ENCODE measurements at places on chromosomes 2 and 18.

DNA sequence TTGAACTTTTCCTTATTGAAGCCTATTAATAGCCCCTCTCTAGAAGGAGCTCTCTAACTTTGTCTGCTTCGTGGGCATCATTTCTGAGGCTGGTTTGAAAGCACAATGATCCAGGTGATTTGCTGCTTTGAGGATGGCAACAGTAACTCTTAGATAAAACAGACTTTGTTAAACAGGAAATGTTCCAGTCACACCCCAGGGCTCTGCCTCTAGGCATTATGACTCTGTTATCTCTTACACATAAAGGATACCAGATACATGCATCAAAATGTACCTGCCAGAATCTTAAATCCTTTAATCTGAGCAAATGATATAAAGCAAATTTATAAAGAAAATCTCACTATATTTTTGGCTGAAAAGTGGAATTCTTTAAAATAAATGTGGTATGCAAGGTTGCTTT lies 52.3 kb downstream of the GAD1 start:
- no peak for DNase-seq

GRCh38 chr2:129467941-129468340 lies 511.5 kb upstream of the RAB6C start:
- no peak for DNase-seq

GRCh38 chr2:71669058-71669456 lies 215.7 kb downstream of the DYSF start:
- no peak for DNase-seq

GRCh38 chr18:64240316-64240715 lies 91.4 kb upstream of the LINC00305 start:
- DNase-seq = no peak

DNA sequence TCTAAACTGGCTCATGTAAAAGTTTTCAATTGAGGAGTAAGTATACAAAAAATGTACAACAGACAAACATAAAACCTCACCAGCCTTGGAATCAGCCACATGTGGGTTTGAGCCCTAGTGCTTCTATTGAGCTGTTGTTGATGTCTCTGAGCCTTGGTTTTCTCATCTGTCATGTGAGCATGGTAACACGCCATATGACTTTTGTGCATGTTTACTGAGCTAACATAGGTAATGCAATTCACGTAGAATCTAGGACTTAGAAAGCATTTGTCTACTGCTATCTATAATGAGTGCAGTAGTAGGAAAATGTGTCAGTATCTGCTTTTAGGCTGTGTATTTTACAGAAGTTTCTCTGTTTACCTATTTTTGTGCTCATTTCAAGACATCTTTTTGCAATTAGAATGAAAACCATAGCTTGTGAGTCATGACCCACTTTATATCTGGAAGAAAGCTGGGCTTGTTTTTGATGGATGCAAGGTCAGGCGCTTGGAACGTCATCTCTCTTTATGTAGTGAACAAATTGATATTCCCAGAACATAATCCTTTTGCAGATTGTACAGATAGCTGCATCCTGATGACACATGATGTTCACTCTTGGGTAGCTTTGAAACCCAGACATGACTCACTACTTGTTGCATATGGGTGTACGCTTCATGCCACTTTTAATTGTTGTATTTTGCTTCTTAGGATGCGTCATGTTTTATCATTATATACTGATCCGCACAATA lies 94.3 kb downstream of the RNF144A start:
- no peak for DNase-seq

- no peak for DNase-seq
Observed at GRCh38 chr2:27707462-27708256, 44.0 kb downstream of the SLC4A1AP start.

DNA sequence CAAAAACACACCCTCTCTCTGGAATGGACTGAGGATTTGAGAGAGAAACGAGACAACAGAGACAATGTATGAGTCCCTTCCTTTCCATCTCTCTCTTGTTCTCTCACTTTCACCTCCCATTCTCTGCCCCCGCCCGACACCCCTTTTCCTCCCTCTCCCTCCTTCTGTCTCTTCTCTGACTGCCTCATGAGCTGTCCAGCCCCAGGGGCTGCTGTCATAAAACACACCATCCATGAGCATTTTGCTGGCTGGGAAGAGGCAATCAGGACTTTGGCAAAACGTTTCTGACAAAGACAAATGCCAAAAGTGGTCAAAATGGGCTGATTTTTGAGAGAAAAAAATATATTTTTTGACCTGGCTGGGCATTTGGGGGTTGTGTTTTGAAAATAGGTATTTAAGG lies 377.2 kb downstream of the EN1 start:
- DNase-seq = no peak

GRCh38 chr2:161139098-161139987 lies 20.9 kb upstream of the TANK start:
- no peak for DNase-seq

DNA sequence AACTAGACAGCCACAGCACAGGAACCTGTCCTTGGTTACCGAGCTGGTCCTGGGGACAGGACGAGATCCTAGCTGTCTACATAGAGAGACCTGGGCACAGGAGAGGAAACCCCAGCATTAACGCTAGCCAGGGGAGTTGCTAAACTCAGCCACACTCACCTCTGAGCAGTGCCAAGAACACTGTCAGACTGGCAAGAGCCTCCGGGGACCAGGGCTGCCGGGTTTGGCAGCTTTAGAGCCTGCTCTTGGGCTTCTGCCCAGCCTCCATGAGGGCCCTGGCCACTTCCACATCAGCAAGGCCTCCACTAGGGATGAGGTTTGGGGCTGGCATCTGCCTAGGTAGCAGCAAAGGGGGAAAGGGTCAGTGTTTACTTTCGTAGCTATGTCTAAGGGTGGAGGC lies 6.7 kb downstream of the TMBIM1 start:
- peak; percentile 48 for DNase-seq

DNA sequence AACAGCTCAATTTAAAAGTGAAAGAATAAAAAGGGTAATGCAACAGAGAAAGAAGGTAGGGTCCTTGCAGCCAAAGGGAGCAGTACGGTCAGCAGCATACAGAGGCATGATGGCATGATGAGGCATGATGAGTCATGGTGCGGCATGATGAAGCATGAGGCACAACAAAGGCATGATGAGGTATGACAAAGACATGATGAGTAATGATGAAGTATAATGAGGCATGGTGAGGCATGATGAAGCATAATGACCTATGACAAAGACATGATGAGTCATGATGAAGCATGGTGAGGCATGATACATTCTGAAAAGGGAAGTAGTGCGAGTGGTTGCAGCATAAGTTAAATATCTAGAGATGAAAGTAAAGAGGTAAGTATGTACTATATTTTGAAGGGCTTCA lies 673.2 kb downstream of the TMEM182 start:
- no peak for DNase-seq

DNA sequence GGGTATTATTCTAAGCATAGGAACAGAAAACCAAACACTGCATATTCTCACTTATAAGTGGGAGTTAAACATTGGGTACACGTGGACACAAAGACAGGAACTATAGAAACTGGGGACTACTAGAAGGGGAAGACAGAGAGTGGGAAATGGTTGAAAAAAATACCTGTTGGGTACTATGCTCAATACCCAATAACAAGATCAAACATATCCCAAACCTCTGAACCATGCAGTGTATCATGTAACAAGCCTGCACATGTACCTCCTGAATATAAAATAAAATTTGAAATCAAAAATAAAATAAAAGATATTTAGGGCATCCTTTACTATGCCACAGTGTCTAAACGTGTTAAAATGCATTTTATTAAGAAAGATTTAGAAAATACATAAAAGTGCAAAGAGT lies 221.0 kb upstream of the TFPI start:
- DNase-seq = no peak

GRCh38 chr2:79210274-79210917 lies 50.8 kb upstream of the REG3A start:
- DNase-seq = no peak

DNA sequence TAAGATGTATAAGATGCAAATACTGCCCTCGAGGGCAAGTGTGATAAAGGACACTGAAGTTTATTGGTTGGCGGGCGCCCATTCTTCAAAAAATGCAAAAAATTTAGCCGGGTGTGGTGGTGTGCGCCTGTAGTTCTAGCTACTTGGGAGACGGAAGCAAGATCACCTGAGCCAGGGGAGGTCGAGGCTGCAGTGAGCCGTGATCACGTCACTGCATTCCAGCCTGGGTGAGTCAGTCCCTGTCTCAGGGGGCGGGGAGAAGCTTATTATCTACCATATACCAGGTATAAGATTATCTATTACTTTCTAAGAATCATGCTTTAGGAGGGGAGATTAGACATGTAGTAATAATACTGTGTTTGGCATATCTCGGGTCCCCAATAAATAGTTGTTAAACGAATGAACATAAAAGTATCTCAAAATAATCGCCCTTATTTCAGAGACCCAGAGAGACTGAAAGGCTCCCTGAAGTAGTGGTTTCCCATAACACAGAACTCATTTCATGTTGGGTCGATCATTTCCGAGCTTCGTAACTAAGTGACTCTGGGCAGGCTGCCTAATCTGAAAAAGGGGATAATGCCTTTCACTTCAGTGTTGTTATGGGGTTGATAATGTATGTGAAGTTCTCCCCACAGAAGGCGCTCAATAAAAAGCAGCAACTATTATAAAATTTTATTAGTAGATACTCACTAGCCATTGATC lies 1.2 kb upstream of the SELENOI start:
- no peak for DNase-seq

DNA sequence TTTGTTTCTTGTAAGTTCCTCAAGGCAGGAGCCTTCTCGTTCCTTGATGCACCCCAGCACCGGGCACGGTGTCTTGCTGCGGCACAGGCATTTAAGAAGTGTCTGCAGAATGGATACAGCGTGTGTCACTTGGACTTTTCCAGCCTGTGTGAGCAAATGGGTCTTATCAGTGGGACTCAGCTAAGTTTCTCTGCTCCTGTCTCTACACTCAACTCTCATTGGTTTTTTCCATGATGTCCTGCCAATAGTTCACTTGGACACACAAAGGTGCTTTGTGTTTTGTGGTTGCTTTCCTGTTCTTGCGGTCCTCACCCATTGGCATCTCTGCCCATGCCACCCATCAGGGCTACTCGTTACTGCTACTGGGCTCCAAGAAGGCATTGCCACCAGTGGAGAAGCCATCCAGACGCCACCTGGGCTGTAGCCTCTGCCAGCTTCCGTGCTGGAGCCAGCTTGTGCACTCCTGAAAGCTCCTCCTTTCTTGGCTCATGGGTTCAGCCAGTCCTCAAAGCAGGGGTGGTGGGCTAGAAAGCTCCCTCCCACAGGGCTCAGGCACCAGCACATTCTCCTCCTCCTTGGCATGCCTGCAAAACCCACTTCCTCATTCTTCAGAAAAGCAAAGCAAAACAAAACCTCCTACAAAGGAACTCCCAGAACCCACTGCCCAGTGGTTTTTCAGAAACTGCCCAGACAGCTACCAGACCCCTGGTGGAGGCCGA lies 41.4 kb downstream of the IL1R2 start:
- DNase-seq = no peak

DNA sequence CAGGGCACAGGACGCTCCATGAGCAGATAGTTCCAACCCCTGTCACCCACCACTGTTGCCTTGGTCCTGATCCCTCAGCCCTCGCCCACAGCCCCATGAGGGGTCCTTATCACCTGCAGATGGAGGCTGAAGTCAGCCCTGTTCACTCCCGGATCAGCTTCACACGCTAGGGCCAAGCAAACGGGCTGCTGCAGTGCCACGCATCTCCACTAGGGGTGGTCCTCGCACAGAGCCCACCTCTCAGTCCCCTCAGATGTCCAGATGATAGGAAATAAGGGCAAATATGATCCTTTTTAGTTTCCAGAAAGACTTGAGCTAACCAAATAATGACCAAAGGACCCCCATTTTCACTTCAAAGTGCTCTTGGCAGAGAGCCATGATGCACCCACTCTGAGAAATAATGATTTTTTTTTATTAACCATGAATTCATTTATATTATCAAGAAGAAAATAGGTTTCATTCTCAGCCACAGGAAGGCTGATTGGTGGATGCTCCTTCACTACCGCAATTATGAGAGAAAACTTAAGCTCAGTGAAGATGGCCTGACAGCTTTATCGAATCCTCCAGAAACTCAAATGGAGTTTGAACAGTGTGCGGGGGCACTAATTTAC lies 71.9 kb upstream of the KLHL29 start:
- no peak for DNase-seq

DNA sequence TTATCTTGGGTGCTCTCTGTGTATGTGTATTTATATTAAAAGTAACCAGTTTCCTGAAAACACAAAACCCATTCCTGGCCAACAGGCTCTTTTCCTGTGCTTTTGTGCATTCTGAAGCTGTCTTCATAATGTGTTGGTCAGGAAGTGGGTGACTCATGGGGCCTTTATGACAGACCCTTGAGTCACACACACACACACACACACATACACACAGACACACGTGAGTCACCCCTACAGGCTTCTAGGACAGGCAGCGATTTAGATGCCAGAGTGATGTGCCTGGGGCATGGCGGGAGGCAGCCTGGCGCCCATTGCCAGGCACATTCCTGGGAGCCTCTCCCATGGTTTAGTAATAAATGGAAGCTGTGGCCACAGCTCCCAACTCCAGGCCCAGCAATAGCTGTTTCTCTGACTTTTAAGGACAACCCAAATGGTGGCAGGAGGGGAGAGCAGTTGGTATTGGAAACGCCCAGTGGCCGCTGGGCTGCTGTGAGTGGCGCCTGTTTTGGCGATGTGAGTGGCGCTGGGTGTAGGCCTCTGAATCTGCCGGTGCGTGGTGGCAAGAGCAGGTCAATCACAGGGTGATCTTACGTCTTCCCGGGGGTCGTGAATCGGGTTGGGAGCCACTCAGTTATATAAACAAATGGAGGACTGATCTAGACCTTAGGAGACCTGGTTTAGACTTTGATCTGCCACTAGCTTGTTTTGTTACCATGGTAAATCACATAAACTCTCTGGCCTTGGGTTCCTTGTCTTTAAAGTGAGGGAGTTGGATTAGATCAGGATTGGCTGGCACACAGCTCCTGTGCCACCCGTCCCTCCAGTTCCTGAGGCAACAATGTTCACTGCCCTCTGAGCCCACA lies 150.7 kb upstream of the DLX2 start:
- peak; percentile 16 for DNase-seq

- no peak for DNase-seq
Observed at GRCh38 chr18:31478688-31479087, 19.3 kb upstream of the DSG2 start.

GRCh38 chr2:206642075-206643025 lies at the start of gene FAM237A:
FAM237A (plus strand) TSS chr2:206642487; CDS start chr2:206644237, 1,750 bp downstream.
- DNase-seq = no peak

- no peak for DNase-seq
Observed at GRCh38 chr18:30969670-30970170, 72.8 kb downstream of the DSC3 start.

DNA sequence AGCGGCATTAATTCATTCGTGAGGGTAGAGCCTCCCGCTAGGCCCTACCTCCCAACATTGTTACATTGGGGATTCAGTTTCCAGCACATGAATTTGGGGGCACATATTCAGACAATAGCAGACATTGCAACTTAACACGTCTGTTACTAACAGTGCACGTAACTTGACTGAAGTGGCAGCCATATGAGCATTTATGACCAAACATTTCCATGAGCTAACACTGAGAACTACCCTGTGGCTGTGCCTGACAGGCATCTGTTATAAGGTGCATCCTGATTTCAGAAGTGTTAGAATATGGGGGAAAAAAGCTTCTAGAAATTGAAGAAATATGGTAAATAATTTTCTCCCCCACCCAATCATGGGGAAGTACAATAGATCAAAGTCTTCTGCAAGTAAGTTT lies 24.5 kb downstream of the MALT1 start:
- DNase-seq = no peak

- DNase-seq = no peak
Observed at GRCh38 chr2:200829258-200829655, 17.5 kb downstream of the BZW1 start.
